ENCODE measurements at places on chromosomes 12 and 14. TPM values are rescaled to one million over a fixed set of nuclear protein-coding genes. Genes with fewer than 3 reads are reported as not detected.

GRCh38 chr12:53828598-53828997 is 76.8 kb upstream of the CISTR start:
- DNase-seq, result no peak

DNA sequence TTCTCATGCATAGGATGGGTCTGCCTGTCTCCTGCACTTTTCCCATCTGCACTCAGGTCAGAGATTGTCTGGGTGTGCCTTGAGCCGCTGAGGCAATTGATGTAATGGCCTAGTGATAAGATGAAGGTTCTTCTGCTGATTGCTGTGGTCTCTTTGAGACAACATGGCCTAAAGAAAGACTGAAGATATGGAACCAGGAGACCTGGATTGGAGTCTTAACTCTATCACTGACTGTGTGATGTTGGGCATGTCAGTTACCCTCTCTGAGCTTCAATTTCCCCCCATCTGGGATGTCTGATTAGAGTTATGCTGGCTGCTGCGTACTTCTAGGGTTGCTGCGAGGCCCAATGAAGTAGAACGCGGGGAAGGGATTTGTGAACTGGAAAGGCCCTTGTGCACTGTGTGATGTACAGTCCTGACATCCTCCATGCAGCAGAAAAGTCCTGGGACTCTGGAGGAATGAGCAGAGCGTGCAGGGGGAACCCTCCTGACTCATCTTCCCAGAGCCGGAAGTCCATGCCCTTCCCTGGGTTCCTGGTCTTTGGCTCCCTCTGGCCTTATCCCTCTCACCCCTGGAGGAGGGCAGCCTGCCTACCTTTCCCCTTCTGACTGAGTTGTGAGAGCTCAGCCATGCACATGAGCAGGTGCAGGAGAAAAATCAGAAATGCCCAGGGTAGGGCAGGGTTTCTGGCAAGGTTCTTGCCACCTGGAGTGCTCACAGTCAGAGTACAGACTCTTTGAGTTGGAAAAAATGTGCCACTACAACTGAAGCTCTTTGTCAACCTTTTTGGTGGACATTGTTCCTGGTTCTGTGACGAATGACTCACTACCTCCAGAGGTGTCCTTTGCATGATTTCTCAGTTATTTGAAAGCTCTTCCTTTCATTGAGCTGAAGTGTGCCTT is 21.1 kb downstream of the PLEKHD1 start:
- no peak for DNase-seq

DNA sequence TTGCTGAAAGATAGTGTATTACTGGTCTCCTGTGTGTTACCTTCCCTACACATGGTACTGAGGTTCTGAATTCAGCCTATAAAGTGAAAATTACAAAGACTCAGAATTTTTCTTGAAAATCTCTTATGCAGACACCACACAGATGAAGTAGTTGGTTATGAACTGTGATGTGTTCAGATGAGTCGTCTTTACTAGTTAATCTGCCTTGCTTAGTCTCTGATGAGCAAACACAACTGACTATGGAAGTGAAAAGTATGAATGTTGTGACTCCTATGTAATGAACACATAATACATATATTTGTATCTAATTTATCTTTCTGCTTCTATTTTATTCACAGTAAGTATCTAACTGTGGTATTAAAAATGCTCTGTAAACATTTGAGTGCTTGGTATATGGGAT is 4.7 kb downstream of the MTERF2 start:
- no peak for DNase-seq

DNA sequence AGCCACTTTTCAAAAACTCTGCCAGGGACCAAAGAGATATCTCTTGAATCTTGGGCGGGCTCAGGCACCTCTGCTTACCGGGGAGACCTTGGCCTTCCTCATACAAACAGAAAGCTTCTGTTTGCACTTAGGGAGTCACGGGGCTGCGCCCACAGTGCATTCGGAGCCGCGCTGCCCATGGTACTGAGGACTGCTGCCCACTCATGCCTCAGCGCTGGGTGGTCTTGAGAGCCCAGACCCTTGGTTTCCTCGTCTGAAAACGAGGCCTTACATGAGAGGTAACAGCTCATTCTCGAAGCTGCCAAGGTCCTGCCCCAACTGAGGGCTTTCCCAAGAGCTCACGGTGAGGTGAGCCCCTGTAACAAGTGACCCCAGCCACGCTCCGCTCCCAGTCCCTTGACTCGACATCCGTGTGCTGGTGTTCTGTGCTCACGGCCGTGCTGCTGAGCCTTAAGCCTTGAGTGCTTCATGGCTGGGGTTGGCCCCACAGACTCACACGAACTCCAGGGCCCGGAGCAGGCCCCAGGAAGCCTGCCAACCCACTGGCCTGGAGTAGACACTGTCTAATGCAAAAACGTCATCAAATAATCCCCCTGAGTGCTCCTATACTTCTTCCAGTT is 47.4 kb upstream of the GPR68 start:
- DNase-seq, result no peak

DNA sequence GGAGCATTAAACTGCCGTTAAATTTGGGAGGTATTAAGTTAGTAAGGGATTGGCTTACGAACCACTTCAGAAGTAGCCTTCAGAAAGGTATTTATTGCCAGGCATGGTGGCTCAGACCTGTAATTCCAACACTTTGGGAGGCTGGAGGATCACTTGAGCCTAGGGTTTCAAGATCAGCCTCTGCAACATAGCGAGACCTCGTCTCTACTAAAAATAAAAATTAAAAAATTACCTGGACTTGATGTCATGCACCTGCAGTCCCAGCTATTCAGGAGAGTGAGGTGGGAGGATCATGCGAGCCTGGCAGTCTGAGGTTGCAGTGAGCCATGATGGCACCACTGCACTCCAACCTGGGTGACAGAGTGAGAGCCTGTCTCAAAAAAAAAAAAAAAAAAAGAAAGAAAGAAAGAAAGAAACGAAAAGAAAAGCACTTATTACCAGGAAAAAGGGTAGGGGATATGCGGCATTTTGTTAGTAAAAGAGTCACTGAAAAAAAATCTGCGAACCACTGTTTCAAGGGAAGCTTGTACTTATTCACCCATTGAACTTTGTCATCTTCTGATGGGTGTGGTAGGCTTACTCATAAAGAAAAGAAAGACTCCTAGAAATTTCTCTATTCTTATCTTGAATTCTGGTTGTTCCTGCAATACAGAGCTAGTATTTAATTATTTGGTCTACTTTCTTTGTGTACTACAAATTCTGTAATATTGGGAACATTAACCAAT is 33.6 kb upstream of the PLEKHA5 start:
- no peak for DNase-seq

GRCh38 chr12:24798335-24798734 is 150.6 kb downstream of the BCAT1 start:
- no peak for DNase-seq

- DNase-seq, result no peak
Observed at GRCh38 chr12:94309373-94309772, 150.3 kb downstream of the CEP83 start.

DNA sequence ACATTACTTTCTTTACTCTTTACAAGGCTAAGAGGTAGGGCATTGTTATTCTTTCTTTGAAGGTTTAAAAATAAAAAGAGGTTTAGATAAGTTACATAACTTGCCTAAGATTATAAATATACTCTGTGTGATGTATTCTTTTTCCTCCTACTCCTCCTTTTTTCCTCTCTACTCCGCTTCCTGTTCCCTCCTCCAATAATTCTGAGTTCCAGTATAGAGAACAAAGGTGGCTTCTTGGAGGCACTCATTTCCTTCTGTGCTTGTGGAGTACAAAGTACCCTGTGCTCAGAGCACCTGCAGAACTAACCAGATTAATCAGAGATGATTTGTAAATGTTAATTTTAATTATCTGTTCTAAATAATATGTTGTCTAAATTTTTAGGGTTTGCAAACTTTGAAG is 11.3 kb downstream of the LRRC9 start:
- no peak for DNase-seq

GRCh38 chr12:19646599-19646998 is 207.3 kb downstream of the AEBP2 start:
- DNase-seq, result no peak

- no peak for DNase-seq
Observed at GRCh38 chr12:10171973-10172728, at the start of gene OLR1. Gene OLR1 (minus strand): TSS chr12:10172132. CDS start chr12:10172077, 55 bp downstream.

GRCh38 chr12:52207895-52208294 is 16.1 kb upstream of the KRT80 start:
- DNase-seq, result peak; percentile 78

- peak; percentile 48 for DNase-seq
Observed at GRCh38 chr14:68888025-68888850, 90.9 kb downstream of the ACTN1 start.

DNA sequence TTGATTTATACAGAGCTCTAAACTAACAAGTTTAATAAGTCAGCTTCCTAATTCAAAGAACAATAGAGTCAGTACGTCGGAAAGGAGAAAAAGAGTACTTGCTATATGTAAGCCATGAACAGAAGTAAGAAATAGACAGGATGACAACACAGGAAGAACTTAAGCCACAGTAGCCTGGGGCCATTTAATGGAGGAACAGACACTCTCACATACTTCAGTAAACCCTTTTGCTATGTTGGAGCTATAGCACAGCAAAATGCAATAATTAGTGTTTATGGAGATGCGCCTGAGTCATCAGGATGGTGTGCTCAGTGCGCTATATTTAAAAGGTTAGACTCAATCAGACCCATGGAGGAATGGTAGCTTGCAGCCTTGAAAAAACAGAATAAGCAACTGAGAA is 61.0 kb downstream of the SRGAP1 start:
- DNase-seq, result no peak

- no peak for DNase-seq
Observed at GRCh38 chr14:51636109-51636508, 15.6 kb upstream of the FRMD6 start.

GRCh38 chr14:80167793-80168448 is 43.4 kb downstream of the DIO2 start:
- DNase-seq, result no peak

The KLRC4 gene
- not detected for total RNA-seq

The HOXC10 gene
- not detected for total RNA-seq

The INHBC gene
- not detected for total RNA-seq

The POTEM gene
- total RNA-seq, result not detected

The RNASE1 gene
- total RNA-seq, result 283 TPM

The MMP19 gene
- total RNA-seq, result 2.1 TPM

The B4GALNT1 gene
- total RNA-seq, result 5.1 TPM

The ZNF84 gene
- 20.4 TPM for total RNA-seq

Measured in left ventricle myocardium superior (tissue), 1 donor.